ENCODE measurements at places on chromosomes 5 and 9. TPM values are rescaled to one million over a fixed set of nuclear protein-coding genes. Genes with fewer than 3 reads are reported as not detected.
A peak's percentile ranks its signal among the peaks of the same experiment; 100 is the strongest.

DNA sequence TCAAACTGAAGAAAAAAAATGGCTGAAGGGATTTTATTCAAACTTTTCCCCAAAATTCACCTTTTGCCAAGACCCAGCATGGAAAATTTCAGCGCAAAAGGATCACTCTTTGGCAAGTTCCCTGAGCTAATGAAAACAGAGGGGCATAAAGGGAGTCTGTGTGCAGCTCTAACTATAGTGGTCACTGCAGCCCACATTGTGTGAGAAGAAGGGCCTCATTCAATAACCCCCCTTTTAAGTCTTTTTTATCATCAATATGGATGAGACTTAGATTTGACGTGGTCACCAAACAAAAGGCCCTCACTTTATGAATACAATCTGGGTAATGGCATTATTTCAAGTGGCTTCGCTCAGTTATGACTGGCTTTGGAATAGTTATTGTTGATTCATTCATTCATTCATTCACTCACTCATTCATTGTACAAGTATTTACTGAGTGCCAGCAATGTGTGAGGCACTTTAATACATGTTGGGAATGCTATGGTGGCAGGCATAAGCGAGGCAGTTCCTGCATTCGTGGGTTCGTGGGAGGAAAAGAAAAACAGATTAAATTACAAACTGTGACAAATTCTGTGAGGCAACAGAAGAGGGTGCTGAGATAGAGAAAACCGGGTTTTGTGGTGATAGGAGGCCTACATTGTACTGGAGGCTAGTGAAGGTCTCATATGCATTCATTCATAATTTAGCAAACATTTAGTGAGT is 145.7 kb upstream of the KLF4 start:
- no peak overlapping the region for H3K27ac ChIP-seq
- H3K4me1 ChIP-seq = no peaks in the 10 kb centered on the region
- H3K36me3 ChIP-seq = no peaks in the 10 kb centered on the region
- no peak overlapping the region for H3K4me3 ChIP-seq
- DNase-seq = no peak

GRCh38 chr5:92939428-92939827 is 641.6 kb downstream of the NR2F1-AS1 start:
- DNase-seq = no peak
- no peak overlapping the region for H3K4me3 ChIP-seq
- no peaks in the 10 kb centered on the region for H3K36me3 ChIP-seq
- no peaks in the 10 kb centered on the region for H3K27me3 ChIP-seq

GRCh38 chr9:90420211-90420610 is 222.4 kb downstream of the DIRAS2 start:
- H3K36me3 ChIP-seq = no peaks in the 10 kb centered on the region
- no peaks in the 10 kb centered on the region for H3K4me1 ChIP-seq
- DNase-seq = no peak
- no peak overlapping the region for H3K27ac ChIP-seq

GRCh38 chr5:72231991-72232703 is 87.9 kb downstream of the MRPS27 start:
- no peak for DNase-seq
- H3K36me3 ChIP-seq = no peaks in the 10 kb centered on the region
- no peak overlapping the region for H3K27ac ChIP-seq
- H3K4me1 ChIP-seq = peaks cover 12% of the 10 kb centered on the region
- no peak overlapping the region for H3K4me3 ChIP-seq

Gene PTGDS
- total RNA-seq = 145 TPM

DNA sequence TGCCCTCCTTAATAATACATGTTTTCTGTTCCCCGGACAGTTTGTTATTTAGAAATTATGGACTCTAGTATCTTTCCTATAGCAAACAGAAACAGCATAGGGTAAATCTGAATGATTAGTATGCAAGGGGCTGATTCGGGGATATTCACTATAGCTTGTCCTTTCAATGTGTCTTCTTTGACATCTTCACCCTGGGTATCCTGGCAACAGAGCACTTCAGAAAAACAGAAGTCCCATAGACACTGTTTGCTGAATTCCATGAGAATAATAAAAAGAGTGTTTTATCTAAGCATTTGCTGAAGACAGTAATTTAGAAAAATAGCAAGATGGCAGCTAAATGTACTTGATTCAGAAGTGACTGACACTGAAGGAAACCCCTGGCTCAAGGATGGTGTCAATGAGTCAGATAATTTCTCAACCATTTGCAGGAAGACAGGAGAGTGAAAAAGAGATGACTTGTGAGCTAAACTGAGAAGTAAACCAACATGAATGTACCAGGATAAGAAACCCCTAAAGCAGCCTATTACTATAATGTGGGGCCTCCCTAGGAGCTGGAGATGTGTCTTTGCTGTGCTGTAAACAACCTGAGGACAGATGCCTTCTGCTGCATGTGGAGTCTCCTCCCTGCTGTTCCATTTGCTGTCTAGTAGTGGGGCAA is 246.2 kb downstream of the MAN2A1 start:
- H3K27me3 ChIP-seq = no peaks in the 10 kb centered on the region
- H3K4me3 ChIP-seq = no peak overlapping the region
- no peaks in the 10 kb centered on the region for H3K36me3 ChIP-seq
- no peak for DNase-seq
- no peak overlapping the region for H3K27ac ChIP-seq
- H3K4me1 ChIP-seq = no peaks in the 10 kb centered on the region

- H3K4me1 ChIP-seq = no peaks in the 10 kb centered on the region
- no peaks in the 10 kb centered on the region for H3K36me3 ChIP-seq
- no peak overlapping the region for H3K4me3 ChIP-seq
- H3K27me3 ChIP-seq = no peaks in the 10 kb centered on the region
Observed at GRCh38 chr5:121572061-121572460, 279.6 kb upstream of the FTMT start.

DNA sequence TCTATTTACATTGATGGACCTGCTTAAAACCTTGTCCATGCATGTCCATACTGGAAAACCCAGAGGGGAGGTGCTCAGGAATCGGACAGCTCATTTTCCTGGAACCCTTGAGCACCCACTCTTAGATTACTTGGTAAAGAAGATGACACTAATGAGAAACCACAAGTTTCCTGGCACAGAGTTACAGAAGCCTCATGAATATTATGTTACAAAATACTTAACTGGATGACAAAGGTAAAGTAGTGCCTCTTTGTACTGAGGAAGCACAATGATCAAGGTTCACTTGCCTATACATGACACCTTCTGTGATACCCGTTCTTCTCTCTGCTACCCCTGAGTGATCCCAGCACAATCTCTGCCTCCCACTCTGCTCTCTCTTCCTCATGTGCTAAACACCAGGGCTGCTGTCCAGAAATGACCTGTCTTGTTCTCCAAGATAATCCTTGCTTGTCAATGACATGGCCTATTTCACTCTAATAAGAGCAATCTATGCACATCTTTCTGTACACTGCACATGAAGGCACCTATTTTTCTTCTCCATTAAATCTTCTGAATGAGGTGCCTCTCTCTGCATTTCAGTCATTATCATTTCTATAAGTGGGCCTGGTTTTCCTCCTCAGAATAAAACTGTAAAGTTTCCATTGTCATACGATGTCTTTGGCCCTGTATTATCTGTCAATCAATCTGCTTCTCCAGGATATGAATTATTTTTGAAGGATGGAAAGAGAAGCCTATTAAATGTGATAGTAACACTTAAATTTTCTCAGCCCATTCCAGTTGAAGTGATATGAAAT is 684.0 kb upstream of the ACO1 start:
- no peak overlapping the region for H3K4me3 ChIP-seq
- H3K27me3 ChIP-seq = no peaks in the 10 kb centered on the region
- H3K4me1 ChIP-seq = no peaks in the 10 kb centered on the region
- H3K36me3 ChIP-seq = no peaks in the 10 kb centered on the region
- no peak overlapping the region for H3K27ac ChIP-seq

DNA sequence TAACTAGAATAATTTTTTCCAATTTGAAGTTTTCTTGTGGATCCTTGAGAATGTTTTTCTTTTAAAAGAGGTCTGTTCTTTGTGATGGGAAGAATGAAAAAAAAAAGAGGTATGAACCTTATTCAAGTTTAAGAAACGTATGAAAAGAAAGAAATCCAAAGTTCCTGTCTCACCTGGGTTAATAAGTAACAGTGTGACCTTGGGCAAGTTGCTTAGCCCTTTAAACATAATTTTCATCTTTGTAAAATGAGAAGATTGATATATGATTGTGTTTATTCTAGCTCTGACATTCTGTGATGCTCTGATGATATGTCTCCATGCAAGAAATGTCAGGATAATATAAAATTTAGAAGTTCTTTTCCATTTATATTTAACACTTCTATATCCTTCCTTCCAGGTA is 19.3 kb downstream of the SLC26A2 start:
- no peak overlapping the region for H3K27ac ChIP-seq
- no peaks in the 10 kb centered on the region for H3K4me1 ChIP-seq
- DNase-seq = no peak
- H3K4me3 ChIP-seq = no peak overlapping the region

Gene MAP1B
- 754 TPM for total RNA-seq

Gene NIPAL4
- total RNA-seq = 0.55 TPM

DNA sequence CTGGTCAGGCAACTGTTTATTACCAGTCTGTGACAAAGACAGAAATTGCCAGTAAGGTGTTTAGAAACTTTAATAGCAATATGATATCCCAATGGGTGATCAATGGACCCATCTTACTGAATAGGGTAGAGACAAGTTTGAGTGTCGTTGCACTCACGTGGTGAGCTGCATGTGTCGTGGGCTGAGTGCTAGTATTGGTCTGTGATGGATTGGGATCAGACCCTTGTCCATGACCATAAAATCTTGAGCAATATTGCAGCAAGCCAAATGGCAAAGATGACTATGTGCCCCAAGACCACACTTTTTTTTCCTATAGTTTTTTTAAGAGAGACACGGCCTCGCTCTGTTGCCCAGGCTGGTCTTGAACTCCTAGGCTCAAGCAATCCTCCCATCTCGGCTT is 114.5 kb downstream of the PALM2AKAP2 start:
- H3K27ac ChIP-seq = peak overlapping the region; percentile 38
- H3K27me3 ChIP-seq = no peaks in the 10 kb centered on the region
- DNase-seq = no peak
- H3K4me1 ChIP-seq = peaks cover 8% of the 10 kb centered on the region
- no peak overlapping the region for H3K4me3 ChIP-seq
- no peaks in the 10 kb centered on the region for H3K36me3 ChIP-seq

- H3K4me1 ChIP-seq = no peaks in the 10 kb centered on the region
- DNase-seq = no peak
Observed at GRCh38 chr5:362978-363765, 41.7 kb downstream of the AHRR start.

Gene SPINK7
- total RNA-seq = not detected

DNA sequence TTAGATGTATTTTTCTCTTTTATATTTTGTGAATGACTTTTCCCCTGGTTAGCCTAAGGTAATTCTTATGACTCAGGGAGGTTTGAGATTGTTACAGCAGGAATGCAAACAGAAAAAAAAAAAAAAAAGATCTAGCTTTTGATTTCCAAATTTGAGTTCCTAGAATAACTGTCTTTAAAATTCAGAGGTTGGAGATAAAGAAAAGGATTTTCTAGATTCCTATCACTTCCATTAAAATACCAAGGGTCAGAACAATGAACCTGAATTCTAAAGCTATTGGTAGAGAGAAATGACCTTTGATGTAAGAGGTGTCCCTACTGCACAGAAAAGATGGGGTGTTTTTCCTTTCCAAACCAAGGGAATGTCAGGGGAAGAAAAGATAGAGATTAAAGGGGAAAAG is 262.5 kb downstream of the DOCK8 start:
- H3K27ac ChIP-seq = no peak overlapping the region
- H3K4me3 ChIP-seq = no peak overlapping the region
- H3K4me1 ChIP-seq = no peaks in the 10 kb centered on the region
- H3K36me3 ChIP-seq = no peaks in the 10 kb centered on the region
- no peaks in the 10 kb centered on the region for H3K27me3 ChIP-seq
- no peak for DNase-seq

Gene TMEM252
- not detected for total RNA-seq

DNA sequence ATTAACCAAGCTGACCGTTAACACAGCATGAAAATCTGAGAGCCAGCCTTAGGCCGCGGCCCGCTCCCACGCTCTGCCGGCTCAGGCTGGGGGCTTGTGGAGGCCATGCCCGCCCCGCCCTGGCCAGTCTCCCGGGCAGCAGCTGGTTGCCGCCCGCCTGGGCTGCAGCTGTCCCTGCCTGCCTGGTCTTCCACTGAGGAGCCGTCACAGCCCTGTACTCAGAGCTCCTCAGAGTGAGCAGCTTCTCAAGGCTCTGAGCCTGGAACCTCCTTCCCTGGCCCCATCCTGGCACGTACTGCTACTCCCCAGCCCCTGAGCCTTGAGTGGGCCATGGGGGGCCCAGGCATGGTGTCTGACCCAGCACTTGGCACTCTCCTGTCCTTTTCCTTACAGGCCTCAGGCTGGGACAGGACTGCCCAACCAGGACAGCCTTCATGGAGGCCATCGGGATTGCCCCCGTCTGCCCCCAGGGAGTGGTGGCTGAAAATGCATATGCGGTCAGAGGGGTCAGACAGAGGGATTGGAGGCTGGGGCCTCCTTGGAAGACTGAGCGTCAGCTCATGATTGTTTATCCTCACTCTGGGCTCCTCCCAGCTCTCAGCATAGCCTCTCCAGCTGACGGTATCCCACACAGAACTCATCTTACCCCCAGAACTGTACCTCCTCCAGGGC is 11.9 kb downstream of the FGFR4 start:
- no peak overlapping the region for H3K27ac ChIP-seq
- no peaks in the 10 kb centered on the region for H3K27me3 ChIP-seq
- H3K36me3 ChIP-seq = no peaks in the 10 kb centered on the region

DNA sequence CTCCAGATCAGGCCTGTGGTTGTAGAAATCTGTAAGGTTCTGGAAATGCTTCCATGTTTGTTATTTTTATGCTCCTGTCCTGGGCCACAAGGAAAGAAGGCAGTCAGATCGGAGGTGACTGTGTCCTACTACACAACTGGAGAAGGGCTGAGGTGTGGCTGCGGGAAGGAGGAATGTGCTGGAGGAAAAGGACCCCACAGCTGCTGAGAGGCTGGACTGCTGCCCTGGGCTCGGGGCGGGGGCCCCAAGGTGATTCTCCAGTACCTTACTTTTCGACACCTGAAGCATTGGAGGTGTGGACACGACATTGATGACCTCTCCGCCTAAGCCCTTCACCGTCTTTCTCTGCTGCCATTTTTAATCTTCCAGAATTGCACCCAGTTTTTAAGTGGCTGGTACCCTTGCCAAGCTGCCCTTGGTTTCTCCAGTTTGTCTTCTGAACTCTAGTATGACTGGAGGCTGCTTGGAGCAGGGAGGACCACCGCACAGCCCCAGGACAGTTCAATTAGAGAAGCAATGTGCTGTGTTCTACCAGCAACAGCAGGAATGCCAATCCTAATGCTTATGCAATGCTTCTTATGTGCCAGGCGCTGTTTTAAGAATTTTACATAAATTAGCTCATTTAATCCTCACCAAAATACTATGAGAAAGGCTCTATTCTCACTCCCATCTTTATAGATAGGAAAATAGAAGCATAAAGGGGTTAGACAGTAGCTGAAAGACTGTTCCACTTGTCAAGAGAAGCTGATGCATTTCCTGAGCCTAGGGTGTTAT is 13.5 kb upstream of the ANKRD33B start:
- H3K27me3 ChIP-seq = no peaks in the 10 kb centered on the region
- no peak overlapping the region for H3K4me3 ChIP-seq
- no peak overlapping the region for H3K27ac ChIP-seq
- no peak for DNase-seq
- no peaks in the 10 kb centered on the region for H3K36me3 ChIP-seq
- no peaks in the 10 kb centered on the region for H3K4me1 ChIP-seq

Gene CHD1
- 51.8 TPM for total RNA-seq

Data from aorta (tissue), 5 donors.